ENCODE measurements at places on chromosomes 4 and X.

GRCh38 chr4:124974152-124974551 is 261.6 kb upstream of the ANKRD50 start:
- DNase-seq, result no peak

GRCh38 chrX:137363559-137363958 is 202.4 kb upstream of the ZIC3 start:
- DNase-seq, result no peak

DNA sequence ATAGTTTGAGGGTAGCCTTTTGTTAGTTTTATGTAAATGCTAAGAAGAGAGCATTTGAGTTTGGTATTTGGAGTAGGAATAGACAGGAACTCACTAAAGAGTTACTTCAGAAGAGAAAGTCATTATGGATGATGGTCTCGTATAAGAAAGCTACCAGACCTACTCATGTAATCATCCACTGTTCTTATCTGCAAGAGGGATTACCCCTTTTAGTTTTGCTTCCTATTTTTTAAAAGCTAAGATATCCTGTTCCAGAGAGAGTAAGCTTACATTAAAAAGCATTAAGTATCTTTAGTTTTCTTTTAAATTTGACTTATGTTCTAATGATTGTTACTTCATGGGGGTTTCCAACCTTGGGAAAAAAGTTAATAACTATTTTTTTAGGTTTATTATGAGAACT is 12.5 kb upstream of the ART3 start:
- no peak for DNase-seq

- DNase-seq, result no peak
These were observed 22.6 kb upstream of the CLCN4 start for GRCh38 chrX:10133980-10134676.

DNA sequence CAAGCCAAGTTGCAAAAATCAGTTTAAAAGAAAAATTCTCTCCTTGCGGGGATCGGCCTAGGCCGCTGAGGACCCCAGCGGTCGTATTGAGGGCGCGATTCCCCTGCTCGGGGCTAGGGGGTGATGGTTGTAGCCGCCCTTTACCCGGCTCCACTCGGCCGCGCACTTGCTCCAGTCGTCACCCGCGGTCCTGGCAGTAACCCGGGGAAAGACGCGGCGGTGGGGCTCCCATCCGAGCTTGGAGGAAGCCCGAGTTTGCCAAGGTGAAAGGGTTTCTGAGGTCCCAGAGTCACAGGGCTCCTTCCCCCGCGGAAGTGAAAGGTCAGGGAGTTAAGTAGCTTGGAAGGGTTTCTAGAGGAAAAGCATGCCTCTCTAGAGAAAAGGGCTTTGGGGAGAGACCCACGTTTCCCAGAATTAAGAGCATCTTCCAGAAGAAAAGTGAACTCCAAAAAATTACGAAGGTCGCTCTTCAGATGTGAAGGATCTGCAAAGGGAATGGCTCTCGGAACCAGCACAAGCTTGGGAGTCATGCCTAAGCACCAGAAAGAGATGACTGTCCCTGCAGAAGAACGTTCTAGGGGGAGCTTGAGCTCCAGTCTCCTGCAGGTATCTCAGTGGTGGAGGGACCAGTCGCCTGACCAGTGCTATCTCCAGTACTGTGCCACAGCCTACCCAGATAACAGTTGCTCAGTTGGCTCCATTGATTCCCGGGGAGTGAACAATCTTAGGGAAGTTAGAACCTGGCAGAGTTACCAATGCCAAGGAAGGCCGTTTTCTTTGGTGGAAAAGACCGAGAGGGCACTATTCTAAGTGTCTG is 875 bp downstream of the LAP3 start:
- DNase-seq, result no peak

- DNase-seq, result no peak
These were observed 131.3 kb downstream of the GUCY2F start for GRCh38 chrX:109350551-109350950.

DNA sequence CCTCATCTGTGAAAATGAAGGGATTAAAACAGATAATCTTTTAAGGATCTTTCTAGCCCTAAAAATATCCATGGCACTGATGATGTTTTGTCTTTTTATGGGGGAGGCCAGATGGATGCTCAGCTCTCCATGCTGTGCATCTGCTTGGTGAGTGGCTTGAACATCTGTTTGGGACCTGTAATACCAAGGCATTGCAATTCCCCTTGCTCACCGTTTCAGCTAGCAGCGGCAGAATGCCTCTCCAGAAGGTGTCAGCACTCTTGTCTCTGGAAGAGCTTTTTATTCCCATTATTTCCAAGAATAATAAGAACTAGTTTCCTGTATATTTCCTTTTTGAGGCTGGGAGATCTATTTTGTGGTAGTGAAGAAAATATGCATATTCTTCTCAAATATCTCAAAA is 151.9 kb upstream of the ANK2 start:
- no peak for DNase-seq

GRCh38 chr4:17068891-17069290 is 170.4 kb upstream of the LDB2 start:
- no peak for DNase-seq

- DNase-seq, result no peak
These were observed 59.8 kb upstream of the LGI2 start for GRCh38 chr4:25090516-25090915.
